ENCODE measurements at places on chromosomes 3 and 15.

- H3K27ac ChIP-seq = no peak overlapping the region
- H3K4me3 ChIP-seq = no peak overlapping the region
- H3K4me1 ChIP-seq = no peaks in the 10 kb centered on the region
- no peaks in the 10 kb centered on the region for H3K27me3 ChIP-seq
Measured at GRCh38 chr3:38630606-38631005, 18.9 kb downstream of the SCN5A start.

DNA sequence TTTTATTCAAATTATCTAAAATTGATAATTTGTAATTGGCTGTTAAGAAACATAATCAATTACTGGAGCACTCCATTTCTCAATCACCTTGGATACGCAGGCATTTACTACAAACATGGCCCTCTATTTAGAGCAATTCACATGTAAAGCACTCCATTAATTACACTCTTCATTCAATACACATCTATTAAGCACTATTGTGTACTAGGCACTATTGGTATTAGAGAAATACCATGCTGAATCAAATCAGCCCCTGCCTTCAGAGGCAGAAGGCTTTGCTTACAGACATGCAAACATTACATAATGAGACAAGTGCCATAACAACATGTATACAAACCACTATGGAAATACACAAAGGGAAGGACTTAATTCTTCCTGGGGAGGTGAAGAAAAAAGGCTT is 69.1 kb downstream of the PEAK1 start:
- peaks cover 34% of the 10 kb centered on the region for H3K4me1 ChIP-seq

GRCh38 chr15:59333401-59334075 is 39.1 kb downstream of the MYO1E start:
- H3K27ac ChIP-seq = no peak overlapping the region
- peaks cover 10% of the 10 kb centered on the region for H3K4me1 ChIP-seq
- DNase-seq = no peak
- no peak overlapping the region for H3K4me3 ChIP-seq

DNA sequence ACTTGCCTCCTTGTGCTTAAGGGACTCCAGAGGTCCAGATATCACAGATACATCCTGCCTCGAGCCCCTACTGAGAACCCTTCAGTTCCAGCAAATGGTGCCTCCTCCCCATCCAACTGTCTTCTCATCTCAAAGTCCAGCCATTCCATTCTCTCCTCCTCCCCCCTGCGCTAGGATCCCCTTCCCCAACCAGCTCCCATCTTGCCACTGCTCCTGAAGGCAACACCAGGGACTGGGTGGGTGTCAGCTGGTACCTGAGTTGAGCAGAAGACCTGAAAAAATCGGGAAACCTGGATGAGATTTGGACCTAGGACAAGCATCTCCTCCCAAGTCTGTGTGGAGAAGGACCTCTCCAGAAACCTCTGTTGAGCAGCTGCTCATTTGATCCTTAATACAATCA is 2.4 kb upstream of the AP3B2 start:
- H3K36me3 ChIP-seq = no peaks in the 10 kb centered on the region
- no peak for DNase-seq
- H3K27ac ChIP-seq = no peak overlapping the region
- H3K4me3 ChIP-seq = no peak overlapping the region
- H3K4me1 ChIP-seq = peaks cover 3% of the 10 kb centered on the region

DNA sequence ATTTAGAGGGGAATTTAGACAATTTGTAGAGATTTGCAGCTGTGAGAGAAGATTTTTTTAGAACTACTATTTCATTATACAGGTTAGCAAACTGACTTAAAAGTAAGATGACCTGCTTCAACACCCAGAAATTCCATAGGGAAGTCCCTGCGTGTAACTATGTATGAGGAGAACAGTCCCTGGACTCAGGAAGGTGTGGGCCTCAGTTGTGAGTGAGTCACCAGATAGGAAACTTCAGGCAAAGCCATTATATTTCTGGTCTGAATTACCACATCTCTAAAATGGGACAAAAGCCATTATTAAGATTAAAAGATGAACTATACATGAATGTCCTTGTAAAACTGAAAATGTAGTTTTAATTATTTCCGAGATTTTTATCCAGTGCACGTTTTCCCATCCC is 488.3 kb upstream of the GOLIM4 start:
- no peaks in the 10 kb centered on the region for H3K27me3 ChIP-seq
- no peak overlapping the region for H3K4me3 ChIP-seq
- H3K36me3 ChIP-seq = no peaks in the 10 kb centered on the region
- H3K4me1 ChIP-seq = no peaks in the 10 kb centered on the region
- no peak overlapping the region for H3K27ac ChIP-seq

GRCh38 chr3:125098611-125099291 is 43.0 kb upstream of the HEG1 start:
- no peak overlapping the region for H3K27ac ChIP-seq
- H3K36me3 ChIP-seq = no peaks in the 10 kb centered on the region
- no peaks in the 10 kb centered on the region for H3K4me1 ChIP-seq
- no peak overlapping the region for H3K4me3 ChIP-seq

DNA sequence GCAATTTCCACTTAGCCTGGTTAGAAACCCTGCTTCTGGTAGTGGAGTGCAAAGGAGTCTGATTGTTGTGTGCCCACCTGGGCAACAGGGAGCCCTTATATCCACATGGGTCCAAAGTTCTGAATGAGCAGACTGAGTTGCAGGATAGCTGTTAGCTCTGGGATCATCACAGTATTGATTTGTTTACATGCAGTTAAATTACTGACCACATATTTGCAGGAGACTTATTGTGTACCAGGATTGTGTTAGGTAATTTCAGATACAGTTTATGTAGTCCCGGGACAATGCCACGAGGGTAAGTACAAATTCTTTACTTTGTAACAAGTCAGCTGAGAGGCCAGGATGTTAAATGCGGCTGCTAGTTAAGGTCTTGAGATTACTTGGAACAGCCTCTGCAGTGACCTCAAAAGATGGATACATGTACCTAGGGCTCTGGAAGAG is 18.8 kb downstream of the ARHGEF26 start:
- no peak overlapping the region for H3K4me3 ChIP-seq
- DNase-seq = no peak
- H3K4me1 ChIP-seq = no peaks in the 10 kb centered on the region
- no peaks in the 10 kb centered on the region for H3K27me3 ChIP-seq
- H3K27ac ChIP-seq = no peak overlapping the region

- no peak for DNase-seq
- H3K27ac ChIP-seq = no peak overlapping the region
- no peak overlapping the region for H3K4me3 ChIP-seq
- no peaks in the 10 kb centered on the region for H3K36me3 ChIP-seq
Measured at GRCh38 chr15:70297465-70298058, 199.8 kb upstream of the TLE3 start.

- H3K36me3 ChIP-seq = no peaks in the 10 kb centered on the region
- no peak for DNase-seq
- no peak overlapping the region for H3K4me3 ChIP-seq
- H3K4me1 ChIP-seq = no peaks in the 10 kb centered on the region
- H3K27ac ChIP-seq = no peak overlapping the region
Measured at GRCh38 chr15:69540622-69541021, 88.0 kb downstream of the RPLP1 start.

DNA sequence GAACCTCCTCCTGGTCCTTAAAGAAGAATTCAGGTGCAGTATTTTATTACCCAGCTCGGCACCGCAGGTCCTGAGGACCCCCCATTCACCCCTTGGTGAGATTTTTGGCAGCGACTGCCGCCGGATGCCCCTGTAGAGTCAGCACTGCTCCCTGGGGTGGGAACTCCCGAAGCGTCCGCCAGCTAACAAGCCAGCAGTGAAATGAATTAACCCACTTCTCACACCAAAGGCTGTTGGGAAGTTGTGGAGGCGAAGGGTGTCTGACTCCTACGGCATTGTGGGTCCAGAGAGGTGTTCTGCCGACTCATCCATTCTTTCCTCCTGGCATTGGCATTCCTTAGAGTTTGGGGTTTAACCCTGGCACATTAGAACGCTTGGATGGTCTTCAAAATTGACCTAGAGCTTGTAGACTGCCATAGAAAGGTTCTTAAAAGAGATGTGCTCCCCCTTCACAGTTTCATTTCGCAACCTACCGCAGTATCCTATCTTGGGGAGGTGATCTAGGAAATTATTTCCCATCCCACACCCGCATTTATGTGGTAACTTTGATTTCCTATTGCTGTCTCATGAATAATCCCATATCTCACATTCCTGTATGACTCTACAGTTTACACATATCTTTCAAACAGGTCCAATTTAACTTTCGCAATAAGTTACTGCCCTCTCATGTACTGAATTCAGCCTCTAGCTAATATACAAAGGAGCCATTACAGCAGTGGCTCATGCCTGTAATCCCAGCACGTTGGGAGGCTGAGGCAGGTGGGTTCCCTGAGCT is 879 bp upstream of the EIF5A2 start:
- DNase-seq = no peak
- H3K27ac ChIP-seq = no peak overlapping the region
- no peaks in the 10 kb centered on the region for H3K4me1 ChIP-seq
- H3K27me3 ChIP-seq = peaks cover 8% of the 10 kb centered on the region
- H3K4me3 ChIP-seq = peak overlapping the region; percentile 81
- no peaks in the 10 kb centered on the region for H3K36me3 ChIP-seq
